ENCODE measurements at places on chromosomes 1 and 21. TPM values are rescaled to one million over a fixed set of nuclear protein-coding genes. Genes with fewer than 3 reads are reported as not detected.

Gene FMO3
- total RNA-seq, result not detected

Gene SMIM34
- not detected for total RNA-seq

Gene AMY2A
- not detected for total RNA-seq

Gene KRTAP6-1
- total RNA-seq, result not detected

Gene NR1I3
- 0.95 TPM for total RNA-seq

Gene CFHR4
- total RNA-seq, result not detected

Gene CFAP107
- total RNA-seq, result not detected

Gene MSH4
- total RNA-seq, result 0.09 TPM
